ENCODE measurements at places on chromosomes 4 and X.

GRCh38 chr4:139530833-139531427 lies 25.1 kb downstream of the SETD7 start:
- peak; percentile 61 for DNase-seq

DNA sequence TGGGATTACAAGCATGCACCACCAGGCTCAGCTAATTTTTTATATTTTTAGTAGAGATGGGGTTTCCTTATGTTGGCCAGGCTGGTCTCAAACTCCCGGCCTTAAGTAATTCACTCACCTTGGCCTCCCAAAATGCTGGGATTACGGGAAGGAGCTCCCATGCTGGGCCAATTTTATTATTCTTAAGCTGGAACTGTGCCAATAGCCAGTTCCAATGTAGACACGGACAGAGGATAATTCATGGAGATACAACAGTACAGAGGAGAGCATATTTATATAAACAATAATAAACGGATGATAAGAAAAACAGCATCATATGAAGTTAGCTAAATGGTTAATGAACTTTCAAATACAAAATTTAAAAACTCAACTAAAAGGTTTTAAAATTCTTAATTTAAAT lies 87.8 kb downstream of the PPA2 start:
- DNase-seq, result no peak

DNA sequence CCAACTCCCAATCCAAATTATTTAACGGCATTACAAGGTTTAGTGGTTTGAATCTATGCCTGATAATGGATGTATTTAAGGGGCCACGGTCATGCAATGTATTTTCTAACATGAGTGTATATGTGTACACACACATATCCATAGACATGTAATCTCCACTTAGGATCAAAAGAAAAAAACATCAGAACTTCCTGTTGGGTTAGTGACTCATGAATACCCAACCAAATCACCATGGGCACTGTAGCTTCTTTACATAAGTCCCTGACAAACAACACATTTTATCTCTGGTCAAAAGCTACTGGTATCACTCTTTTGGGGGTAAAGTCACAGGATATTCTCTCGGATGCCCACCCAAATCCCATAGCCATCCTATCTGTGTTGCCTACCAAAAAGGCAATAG lies 36.5 kb upstream of the TFDP3 start:
- DNase-seq, result no peak

DNA sequence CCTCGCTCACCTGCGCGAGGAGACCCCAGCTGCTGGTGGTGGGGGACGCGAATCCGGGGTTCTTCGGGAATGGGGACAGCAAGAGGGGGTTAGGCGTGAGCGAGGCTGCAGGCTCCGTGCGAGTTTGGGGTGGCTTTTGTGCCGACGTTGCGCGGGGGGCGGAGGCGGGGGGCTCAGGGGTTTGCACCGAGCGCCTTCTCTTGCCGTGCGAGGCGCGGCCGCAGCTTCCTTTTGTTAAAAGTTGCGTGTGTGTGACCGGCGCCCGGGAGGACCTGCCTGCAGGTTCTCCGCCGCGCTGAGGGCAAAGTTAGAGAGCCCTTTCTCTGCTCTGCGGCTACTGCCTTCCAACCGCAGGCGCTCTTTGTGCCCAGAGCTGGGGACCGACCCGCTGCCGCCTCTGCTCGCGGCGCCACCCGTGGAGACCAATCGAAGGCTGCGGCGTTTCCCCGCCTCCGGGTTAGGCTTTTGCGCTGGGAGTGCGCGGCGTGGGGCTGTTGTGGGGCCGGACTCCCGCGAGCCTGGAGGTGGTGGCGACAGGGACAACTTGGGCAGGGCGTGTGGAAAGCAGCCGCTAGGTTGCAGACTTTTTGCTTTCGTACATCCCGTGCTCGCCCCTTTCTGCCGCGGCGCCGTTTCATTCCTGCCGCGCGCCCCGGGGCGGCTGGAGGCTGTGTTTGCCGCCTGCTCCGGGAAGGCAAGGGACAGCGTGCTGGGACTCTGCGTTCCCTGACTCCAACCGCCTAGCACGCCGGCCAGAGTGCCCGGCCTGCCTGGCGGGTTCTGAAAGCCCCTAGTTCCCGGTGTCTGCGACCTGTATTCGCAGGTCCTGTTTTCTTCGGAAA lies 716 bp downstream of the KIT start:
- DNase-seq, result peak; percentile 8

- no peak for DNase-seq
Observed at GRCh38 chr4:56134266-56134665, 185.5 kb downstream of the CEP135 start.

DNA sequence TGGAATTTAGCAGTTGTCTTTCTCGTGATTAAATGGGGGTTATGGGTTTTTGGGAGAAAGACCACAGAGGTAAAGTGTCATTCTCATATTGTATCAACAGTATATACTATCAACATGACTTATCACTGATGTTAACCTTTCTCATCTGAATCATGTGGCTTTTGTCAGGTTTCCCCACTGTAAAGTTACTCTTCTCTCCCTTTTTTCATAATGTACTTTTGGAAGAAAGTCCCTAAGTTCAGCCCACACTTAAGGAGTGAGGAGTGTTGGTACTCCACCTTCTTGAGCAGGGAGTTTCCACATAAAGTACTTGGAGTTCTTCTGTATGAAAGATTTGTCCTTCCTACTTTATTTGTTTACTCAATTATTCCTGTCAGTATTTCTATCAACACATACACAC lies 169.9 kb downstream of the ZNF330 start:
- no peak for DNase-seq

DNA sequence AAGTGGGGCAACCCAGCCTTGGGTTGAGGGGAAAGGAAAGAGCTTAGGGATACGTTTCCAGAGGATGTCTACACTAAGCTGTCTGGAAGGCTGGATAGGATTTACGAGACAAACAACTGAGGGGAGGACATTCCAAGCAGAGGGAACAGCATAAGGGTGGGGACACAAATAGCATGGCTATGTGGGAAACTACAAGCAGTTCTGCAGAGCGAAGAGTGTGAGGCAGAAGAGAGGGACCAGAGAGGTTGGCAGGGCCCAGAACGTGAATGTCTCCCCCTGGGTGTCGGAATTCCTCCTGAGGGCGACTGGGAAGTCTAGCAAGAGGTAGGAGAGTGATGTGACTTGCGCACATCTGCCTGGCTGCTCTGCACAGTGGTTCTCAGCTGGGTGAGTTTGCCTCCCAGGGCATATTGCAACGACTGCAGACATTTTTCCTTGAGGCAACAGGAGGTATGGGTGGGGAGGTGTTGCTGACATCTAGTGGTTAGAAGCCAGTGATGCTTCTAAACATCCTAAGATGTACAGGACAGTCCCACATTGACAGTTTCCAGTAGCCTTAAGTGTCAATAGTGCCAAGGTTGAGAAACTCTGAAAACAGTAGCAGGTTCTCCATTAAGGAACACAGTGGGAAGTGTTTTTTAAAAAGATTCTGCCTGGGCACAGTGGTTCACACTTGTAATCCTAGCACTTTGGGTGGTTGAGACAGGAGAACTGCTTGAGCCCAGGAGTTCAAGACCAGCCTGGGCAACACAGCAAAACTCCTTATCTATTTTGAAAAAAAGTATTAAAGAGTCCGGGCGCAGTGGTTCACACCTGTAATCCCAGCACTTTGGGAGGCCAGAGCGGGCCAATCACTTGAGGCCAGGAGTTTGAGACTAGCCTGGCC lies 9.2 kb downstream of the NDUFA1 start:
- DNase-seq, result peak; percentile 7

GRCh38 chrX:112808651-112809195 lies 31.9 kb downstream of the AMOT start:
- no peak for DNase-seq

- DNase-seq, result no peak
Observed at GRCh38 chrX:2464677-2465166, 36.1 kb downstream of the DHRSX start.

DNA sequence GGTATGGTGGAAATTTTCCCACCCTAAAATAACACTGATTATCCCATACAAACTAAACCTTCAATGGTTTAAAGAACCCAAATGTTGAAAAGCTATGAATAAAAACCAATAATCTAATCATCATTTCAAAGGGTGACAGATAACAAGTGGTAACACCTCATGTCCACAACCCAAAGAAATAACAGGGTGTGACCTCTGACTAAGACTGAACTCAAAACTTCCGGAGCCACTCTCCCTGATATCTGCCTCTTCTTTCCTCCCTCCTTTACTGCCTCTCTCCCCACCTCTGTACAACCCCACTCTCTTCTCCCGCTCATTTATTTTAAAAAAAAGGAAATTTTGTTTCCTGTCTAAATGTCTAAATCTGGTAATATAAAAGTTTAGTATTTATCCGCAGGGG lies 11.5 kb downstream of the FBXW7 start:
- no peak for DNase-seq

DNA sequence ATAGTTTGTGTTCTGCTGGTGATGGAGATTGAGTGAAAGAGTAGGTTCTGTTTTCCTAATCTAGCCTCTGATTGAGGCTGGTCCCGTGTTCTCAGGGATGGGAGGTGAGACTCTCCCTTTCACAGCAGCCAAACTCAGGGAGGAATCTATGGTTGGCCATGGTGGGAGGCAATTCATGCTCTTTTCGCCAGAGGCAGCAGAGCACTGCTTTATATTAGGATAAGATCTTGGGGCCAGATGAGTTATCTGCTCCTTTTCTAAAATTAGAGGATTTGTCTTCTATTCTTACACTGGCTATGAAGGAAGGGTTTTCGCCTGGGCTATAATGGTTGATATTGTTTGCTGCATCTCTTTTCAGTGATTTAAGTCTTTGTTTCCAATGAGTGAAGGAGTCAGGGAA lies 63.9 kb upstream of the NLGN4X start:
- DNase-seq, result no peak

- DNase-seq, result no peak
Observed at GRCh38 chr4:154313004-154313585, 178.5 kb downstream of the DCHS2 start.

GRCh38 chrX:123422875-123423274 lies 238.8 kb downstream of the GRIA3 start:
- no peak for DNase-seq

GRCh38 chr4:26992657-26993361 lies 132.2 kb downstream of the STIM2 start:
- DNase-seq, result no peak

GRCh38 chr4:133588306-133588705 lies 439.2 kb downstream of the PCDH10 start:
- DNase-seq, result no peak

DNA sequence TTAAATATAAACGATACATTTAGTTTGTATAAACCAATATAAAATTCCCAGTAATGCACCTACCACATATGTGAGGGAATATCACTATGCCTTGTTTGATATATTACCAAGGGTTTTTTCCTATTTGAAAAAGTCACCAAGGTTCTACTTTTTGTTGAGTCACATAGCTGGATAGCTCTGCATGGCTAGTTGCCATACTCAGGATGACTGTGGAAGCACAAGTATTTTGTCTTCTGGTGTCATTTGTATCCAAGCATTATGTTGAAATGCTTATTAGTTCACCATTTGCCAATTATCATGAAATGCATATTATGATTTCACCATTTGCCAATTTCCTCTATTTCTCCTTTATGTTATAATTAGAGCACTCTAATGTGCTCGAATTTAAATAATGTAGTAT lies 162.7 kb upstream of the TTC29 start:
- DNase-seq, result no peak

- DNase-seq, result no peak
Observed at GRCh38 chrX:134388161-134389109, 71.5 kb upstream of the HPRT1 start.

DNA sequence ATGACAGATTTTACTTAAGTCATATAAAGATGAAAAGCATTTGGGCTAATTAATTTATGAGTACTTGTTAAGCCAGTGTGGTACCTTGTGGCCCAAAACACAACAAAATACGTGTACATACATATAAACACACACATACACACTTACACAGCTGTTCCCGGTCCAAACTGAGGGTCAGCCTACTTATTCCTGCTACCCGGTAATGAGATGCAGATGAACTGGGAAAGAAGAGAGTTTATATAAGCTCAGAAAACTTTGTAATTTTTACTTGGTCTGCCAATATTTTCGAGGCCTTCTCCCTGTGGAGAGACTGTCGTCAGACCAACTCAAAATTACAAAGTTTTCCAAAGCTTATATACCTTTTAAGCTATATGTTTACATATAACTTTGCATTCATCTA lies 25.8 kb upstream of the PBDC1 start:
- DNase-seq, result no peak

- no peak for DNase-seq
Observed at GRCh38 chr4:127188847-127189246, 443.9 kb upstream of the INTU start.

DNA sequence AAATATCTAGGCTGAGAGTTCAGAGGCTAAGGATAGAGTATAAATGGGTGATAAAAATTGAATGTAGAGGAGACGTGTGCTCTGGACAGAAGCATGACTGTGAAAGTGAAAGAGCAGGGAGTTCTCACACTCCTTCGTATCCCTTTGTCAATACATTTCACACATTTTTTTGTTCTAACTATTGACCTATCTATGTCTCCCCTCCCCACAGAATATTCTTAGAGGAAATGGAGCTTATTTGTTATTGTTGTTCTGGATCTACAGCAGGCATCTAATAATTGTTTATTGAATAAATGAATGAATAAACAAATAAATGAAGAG lies 57.6 kb downstream of the ENPEP start:
- DNase-seq, result no peak

DNA sequence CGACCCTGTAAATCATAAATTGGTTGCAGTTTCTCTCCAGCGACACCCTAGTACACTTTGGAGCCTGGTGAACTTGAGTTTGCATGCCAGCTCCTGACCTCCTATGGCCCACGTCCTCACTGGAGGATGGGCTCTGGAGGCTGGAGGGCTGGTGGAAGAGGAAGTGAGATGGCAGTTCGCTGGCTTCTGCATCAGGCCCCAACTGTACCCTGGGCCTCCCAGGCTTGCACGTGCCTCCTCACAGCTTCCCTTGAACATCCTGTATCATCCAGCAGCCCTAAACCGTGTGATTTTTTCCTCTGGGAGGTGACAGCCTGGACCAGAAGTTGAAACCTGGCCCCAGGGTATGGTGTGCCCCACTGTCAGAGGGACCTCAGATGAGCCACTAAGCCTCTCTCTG lies 78.5 kb downstream of the HTRA3 start:
- DNase-seq, result no peak

- no peak for DNase-seq
Observed at GRCh38 chr4:7787681-7788141, 151.9 kb downstream of the AFAP1 start.

DNA sequence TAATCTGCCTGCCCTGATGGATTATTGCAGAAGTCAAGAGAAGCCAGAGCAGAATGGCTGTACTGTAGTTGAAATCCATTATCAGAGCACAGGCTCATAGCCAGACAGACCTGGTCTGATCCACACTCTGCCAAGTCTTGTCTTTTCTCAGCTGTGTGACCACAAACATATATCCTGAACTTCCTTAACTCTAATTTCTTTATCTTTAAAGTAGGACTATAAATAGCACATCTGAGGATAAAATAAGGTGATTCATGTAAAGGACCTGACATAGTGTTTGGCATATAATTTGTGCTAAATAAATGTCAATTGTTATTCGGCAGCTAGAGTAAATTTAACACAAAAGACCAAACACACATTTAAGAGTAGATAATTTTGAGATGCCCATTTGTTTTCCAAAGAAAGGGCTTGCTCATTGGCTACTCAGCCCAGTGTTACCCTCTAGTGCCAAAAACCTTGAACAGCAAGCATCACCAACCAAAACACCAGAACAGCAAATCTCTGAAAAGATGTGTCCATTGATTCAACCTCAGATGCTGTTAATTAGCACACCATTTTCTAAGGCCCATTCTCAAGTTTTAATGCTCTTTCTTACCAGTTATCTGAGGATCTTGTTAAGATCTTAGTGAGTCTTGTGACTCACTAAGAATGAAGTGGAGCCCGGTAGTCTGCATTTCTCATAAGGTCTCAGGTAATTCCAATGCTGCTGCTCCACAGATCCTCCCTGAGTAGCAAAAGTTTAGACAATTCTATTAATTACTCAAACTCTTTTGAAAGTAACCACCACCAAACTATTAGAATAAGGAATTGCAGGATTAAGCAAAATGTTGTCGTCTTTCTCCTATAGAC lies 108.8 kb downstream of the HHIP start:
- no peak for DNase-seq
